ENCODE measurements at places on chromosomes 12 and 14.

DNA sequence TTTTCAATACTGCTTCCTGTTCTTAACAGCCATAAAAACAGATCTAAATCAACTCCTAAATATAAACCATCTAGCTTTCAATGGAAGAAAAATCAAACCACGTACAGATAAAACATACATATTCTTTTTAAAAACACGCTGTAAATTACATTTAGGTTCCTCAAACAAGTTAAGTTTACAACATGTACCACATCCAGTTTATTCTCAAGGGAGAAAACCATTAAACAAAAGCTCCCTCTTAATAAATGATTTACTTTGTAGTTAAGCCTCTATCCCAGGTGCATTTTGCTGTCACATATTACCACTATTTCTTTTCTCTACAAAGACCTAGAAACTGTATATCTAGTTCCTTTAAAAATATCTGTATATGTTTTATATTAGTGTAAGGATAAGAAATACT, 3.1 kb downstream of the NUMB start:
- no peak for DNase-seq

GRCh38 chr12:4482936-4483335, 37.3 kb upstream of the FGF6 start:
- DNase-seq = no peak

DNA sequence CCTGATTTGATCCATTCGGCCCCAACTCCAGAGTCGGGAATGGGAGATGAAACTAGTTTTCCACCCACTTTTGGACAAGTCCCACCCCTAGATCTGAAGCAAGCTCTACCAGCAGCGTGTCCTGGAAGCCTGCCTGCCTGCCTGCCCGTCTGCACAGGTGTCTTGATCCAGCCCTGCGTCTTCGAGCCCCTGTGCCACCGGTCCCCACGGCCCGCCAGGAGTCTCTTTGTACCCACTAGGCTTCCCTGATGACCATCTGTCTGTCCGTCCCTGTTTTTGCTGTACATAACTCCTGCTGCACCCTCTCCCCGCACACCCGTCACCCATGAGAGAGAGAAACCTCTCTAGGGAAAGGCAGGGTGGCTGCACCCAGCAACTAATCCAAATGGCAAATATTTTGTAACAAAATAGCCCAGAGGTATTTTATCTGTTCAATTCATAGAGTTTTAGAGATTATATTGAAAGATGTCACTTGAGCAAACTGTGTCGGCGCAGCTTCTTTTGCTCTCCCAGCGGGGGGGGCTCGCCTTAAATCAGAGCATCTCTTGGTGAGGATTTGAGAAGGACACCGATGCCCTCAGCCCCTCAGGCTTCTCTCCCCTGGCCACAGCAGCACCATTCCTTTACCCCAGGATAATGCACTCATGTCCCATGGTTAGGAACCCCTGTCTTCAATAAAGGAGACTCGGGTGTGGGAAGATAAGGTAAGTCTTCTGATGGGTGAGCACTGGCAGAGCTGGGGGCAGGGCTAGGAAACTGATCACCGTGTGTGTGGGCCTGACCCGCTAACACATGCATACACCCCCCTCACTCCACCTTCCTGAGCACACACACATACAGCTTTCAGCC, 35.8 kb downstream of the SLC6A12 start:
- DNase-seq = no peak

GRCh38 chr14:59020382-59020781, 168.1 kb upstream of the DAAM1 start:
- DNase-seq = no peak

GRCh38 chr12:7905071-7905470, 30.9 kb downstream of the SLC2A3 start:
- no peak for DNase-seq

DNA sequence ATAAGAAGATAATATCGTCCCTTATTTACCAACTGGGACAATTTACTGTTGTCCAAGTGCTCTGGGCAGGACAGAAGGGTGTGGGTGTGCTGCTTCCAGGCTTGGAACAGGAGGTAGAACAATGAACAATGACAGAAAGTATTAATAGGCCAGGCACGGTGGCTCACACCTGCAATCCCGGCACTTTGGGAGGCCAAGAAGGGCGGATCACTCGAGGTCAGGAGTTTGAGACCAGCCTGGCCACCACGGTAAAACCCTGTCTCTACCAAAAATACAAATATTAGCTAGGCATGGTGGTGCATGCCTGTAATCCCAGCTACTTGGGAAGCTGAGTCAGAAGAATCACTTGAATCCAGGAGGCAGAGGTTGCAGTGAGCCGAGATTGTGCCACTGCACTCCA, 2.5 kb downstream of the IFI27 start:
- no peak for DNase-seq

- DNase-seq = no peak
These were observed 1.1 kb upstream of the MBD6 start for GRCh38 chr12:57521525-57522010.

GRCh38 chr14:59202031-59202430, 13.6 kb downstream of the DAAM1 start:
- no peak for DNase-seq

GRCh38 chr12:105888696-105889095, 250.1 kb downstream of the NUAK1 start:
- DNase-seq = no peak

- DNase-seq = no peak
These were observed 5.1 kb downstream of the PSMB11 start for GRCh38 chr14:23047034-23047634.

GRCh38 chr14:61643555-61643954, 51.8 kb upstream of the HIF1A start:
- DNase-seq = no peak

- no peak for DNase-seq
These were observed 811.4 kb upstream of the TMEM132C start for GRCh38 chr12:127455347-127456265.

GRCh38 chr14:71658261-71658860, 273.9 kb upstream of the RGS6 start:
- DNase-seq = no peak
